ENCODE measurements at places on chromosomes 11 and 22.

DNA sequence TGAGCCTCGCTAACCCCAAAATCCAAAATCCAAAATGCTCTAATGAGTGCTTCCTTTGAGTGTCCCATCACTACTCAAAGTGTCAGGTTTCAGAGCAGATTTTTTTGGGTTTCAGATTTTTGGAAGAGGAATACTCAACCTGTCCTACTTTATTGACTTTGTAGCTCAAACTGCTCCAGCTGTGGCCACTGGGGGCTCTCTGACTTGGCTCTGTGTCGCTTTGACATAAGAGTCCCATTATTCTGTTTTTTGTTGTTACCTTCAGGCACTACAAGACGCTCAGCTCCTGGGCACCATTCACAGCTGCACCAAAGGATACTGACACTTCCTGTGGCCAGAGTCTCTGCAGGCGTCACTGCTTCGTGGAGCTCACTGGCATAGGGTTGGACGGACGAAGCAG lies 41.1 kb downstream of the PHF21B start:
- DNase-seq = no peak

- no peak for DNase-seq
These were observed 85.4 kb downstream of the ADAMTS15 start for GRCh38 chr11:130533871-130534270.

- DNase-seq = no peak
These were observed 18.1 kb downstream of the MRGPRD start for GRCh38 chr11:68962527-68963250.

GRCh38 chr11:93528252-93528651 lies 14.9 kb downstream of the SMCO4 start:
- DNase-seq = no peak

GRCh38 chr11:128814856-128815705 lies 52.0 kb downstream of the KCNJ1 start:
- no peak for DNase-seq

DNA sequence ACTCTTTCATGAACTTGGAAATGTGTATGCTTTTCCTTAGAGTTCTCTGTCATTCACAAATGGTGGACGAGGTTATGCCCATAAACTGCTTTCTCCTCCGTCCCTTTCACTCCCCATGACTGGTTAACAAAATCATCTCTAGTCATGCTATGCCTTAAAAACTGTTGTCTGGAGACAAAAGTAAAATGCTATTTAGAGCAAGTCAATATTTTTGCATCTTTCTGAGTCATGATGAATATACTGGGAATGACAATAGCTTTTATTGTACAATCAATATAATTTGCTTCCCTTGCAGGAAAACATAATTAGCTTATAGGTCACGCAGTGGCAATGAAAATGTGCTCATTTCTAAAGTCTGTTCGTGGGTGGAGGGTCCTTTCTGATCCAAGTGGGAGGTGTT lies 216.7 kb upstream of the SORL1-AS1 start:
- DNase-seq = no peak

DNA sequence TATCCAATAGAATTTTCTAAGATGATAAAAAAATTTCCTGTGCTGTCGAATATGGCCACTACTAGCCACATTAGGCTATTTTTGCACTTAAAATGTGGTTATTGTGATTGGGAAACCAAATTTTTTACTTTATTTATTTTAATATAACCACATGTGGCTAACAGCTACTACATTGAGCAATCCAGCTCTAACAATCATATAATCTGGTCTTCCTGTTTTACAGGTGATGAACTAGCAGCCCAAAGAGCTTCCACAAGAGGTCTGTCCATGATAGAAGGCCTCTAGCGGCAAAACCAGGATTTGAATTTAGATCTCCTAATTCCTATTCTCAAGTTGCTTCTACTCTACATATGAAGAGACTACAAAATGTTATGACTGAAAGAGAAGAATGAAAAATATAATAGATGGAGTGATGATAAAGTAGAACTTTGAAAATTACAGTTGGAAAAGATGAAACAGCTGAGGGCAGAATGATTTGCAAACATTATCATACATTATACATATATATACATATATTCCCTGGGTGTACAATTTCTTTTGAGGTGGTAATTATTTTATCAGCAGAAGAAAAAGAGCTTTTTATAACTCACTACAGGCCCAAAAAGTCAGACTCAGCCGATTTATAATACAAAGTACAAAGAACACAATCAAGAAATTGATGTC lies 363.5 kb upstream of the PITPNB start:
- no peak for DNase-seq

DNA sequence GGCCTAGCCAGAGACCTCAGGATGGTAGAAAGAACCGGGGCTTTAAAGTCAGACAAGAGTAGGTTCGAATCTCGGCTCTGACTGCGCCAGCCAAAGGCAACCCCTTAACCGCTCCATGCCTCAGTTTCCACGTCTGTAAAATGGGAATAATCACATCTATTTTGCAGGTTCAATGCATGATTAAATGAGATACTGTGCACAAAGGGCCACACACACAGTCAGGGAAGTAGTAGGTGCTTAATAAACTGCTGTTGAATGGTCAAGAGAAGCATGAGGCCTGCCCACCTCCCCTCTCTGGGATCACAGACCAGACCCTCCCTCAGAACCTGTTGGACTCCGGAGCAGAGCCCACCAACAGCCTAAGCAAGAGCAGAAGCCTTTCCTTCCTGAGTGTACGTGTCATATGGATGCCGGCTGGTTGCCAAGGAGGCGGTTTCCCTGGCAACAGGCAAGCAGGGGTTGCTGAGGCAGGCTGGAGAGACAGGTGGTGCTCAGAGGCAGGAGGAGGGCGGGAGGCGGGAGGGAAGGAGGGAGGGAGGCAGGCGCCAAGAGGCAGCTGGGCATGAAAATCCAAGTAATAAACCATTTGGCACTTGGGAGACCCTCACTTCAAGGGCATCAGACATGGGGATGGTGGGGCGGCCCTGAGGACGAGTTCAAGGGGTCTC lies 43.9 kb downstream of the NFAM1 start:
- DNase-seq = no peak

DNA sequence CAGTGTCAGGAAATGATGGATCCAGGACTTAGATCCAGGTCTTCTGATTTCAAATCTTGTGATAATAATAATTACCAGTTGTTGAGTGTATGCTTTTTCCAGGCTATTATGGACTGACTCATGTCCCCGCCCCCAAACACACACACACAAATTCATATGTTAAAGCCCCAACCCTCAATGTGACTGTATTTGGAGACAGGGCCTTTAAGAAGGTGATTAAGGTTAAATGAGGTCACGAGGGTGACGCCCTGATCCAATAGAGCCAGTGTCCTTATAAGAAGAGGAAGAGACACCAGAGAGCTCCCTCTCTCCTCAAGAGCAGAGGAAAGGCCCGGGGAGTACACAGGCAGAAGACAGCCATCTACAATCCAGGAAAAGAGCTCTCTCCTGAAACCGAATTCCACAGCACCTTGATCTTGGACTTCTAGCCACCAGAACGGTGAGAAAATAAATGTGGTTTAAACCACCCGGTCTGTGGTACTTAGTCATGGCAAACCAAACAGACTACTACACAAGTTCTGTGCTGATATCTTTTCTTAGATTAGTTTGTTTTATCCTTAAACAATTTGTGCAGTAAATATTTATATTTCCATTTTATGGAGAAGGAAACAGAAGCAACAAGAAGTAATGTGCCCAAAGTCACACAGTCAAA lies 8.2 kb downstream of the TMPRSS5 start:
- no peak for DNase-seq

GRCh38 chr11:83990160-83990733 lies 704.1 kb upstream of the CCDC90B start:
- no peak for DNase-seq

DNA sequence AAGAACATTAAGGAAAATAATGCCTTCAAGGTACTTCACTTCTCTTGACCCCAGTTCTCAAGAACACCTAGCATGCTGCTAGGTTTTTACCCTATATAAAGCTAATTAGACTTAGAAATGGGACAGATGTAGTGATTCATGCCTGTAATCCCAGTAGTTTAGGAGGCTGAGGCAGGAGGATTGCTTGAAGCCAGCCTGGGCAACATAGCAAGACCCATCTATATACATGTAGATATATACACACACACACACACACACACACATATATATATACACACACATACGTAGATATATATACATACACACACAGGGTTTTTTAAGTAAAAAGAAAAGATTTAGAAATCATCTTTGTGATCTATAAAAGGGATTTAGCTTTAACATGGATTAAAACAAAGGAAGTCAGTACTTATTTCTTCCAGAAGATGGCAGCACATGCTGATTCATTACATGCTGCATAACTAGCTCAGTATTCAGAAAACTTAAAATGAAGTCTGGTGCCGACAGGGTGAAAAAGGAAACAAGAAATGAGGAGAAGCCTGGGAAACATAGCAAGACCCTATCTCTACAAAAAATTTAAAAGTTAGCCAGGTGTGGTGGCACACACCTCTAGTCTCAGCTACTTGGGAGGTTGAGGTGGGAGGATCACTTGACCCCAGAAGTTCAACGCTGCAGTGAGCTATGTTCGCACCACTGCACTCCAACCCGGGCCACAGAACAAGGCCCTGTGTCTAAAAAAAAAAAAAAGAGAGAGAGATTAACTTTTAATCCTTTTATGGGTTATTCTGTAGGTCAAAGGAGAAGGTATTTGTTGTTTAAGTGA lies 28.5 kb upstream of the RBX1 start:
- no peak for DNase-seq

Measured in stimulated activated CD8-positive, alpha-beta memory T cell treated with anti-CD3 and anti-CD28 coated beads, Interleukin-4, amount 100 ng/mL, for 1 hour (primary cell).